ENCODE measurements at places on chromosomes 3 and 15.

GRCh38 chr3:67495751-67496150 lies 158.7 kb downstream of the SUCLG2 start:
- no peak for DNase-seq

- DNase-seq = no peak
These were observed 18.8 kb upstream of the PRKCI start for GRCh38 chr3:170203457-170203856.

GRCh38 chr3:194275291-194275690 lies 75.8 kb downstream of the CPN2 start:
- no peak for DNase-seq

DNA sequence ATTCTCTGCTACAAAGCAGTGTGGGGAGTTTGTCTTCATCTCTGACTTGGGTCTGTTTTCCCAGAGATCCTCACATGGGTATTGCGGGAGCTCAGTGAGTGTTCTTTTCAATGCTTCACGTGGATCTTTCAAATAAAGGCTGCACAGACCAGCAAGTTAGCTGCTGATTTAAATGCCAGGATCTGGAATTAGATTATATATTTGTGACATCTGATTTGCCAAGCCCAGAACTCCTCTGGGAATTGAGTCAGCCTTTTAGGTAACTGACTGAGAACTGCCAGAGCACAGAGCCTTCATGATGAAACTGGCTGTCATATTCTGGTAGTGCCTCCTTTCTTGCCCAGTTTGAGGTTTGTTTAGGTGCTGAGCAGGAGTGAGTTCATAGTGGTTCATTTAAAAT lies 14.7 kb downstream of the EDEM1 start:
- no peak for DNase-seq
